Brain (organoid and tissue), 16 donors: ENCODE measurements at places on chromosomes 16 and 17.

GRCh38 chr17:60223456-60223855 lies 73.7 kb downstream of the CA4 start:
- DNase-seq, result no peak

DNA sequence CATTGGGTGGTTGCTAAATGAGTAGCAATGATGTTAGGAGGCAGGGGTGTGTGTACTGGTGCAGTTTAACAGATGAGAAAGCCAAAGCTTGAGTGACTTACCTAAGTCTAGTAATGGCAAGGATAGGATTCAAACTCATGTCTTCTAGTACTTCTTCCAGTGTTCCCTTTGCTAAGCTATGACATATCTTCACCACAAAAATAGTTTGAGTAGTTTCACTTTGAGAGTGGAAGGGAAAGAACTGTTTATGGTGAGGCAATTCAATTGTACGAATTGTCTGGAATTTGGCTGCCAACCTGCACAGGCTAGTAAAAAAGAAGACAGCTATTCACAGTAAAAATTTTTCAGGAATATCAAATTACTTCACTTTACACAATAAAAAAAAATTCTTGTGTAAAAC lies 138.0 kb downstream of the NLK start:
- DNase-seq, result no peak

DNA sequence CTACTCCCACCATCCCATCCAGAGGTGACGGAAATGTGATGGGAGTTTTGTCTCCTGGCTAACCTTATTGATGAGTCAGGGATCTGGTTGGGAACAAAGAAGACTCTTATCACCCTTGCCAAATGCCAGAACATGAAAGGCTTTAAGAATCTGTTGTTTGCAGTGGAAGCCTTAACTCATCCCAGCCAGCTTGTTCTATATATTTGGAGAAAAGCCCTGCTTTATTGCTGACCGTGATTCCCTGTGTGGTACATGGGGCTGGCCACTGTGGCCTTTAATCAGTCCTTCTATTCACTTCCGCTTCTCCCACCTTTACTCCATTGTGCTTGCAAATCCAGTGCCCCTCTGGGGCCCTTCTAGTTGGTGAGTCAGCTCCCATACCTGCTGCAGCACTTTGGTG lies 156.6 kb downstream of the PHKB start:
- no peak for DNase-seq

DNA sequence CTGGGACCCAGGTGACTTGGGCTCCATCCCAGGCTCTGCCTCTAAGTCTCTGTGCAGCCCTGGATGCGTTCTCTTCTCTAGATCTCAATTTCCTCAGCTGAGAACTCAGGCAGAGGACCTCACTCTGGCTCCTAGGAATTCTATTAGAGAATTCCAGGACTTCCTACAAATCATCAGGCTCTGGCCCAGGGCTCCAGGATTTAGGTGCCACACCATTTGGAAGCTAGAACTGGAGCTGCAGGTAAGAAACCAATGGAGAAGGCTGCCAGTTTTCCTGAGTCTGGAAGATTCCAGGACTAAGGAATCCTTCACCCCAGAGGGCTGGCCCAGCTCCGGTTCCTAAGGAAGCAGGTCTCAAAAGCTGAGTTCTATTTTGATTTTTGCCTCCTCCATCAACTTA lies 189.8 kb upstream of the CDH5 start:
- DNase-seq, result no peak

- no peak for DNase-seq
Observed at GRCh38 chr16:79295746-79296145, 304.8 kb downstream of the MAF start.

- peak; percentile 84 for DNase-seq
Observed at GRCh38 chr16:81694494-81695280, 84.4 kb upstream of the PLCG2 start.

DNA sequence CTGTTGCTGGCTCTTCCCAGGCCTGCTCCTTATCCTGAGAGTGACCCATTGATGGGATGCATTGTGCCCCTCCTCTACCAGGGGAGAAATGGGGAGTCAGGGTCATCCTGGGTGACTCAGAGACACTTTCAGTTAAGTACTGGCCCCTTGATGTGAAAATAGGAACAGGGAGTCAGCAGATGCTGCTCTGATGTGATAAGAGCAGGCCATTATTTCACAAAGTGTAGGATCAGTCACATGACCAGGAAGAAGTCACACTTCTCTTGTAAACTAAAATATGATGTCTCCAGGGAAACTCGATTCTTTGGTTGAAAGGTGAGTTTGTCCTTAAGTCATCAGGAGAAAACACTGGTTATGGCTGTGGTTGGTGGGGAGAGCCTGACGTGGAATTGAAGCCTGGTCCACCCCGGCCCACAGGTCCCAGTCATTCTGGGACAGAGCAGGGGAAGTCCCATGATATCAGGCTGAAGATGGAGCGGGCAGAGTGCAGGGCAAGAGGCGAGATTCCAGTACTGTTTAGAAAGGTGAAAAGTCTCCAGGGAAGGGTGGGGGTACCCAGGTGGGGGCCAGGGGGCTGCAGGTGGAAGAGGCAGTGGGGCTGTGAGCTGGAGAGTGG lies 88.6 kb upstream of the NLRP1 start:
- no peak for DNase-seq

GRCh38 chr16:2966043-2966807 lies 2.1 kb downstream of the KREMEN2 start:
- DNase-seq, result no peak

- peak; percentile 19 for DNase-seq
Observed at GRCh38 chr16:20904507-20905081, 4.0 kb downstream of the LYRM1 start.

- peak; percentile 42 for DNase-seq
Observed at GRCh38 chr17:14579716-14580115, 278.8 kb downstream of the HS3ST3B1 start.
